Astrocyte of the cerebellum (primary cell): ENCODE measurements at places on chromosomes 3 and 15.

- DNase-seq: no peak
These were observed 60.9 kb downstream of the TLNRD1 start for GRCh38 chr15:81061490-81062253.

- DNase-seq: no peak
These were observed 42.0 kb upstream of the SCAANT1 start for GRCh38 chr3:63954182-63954581.

GRCh38 chr3:87979527-87979926 lies 79.3 kb downstream of the CGGBP1 start:
- no peak for DNase-seq

- DNase-seq: no peak
These were observed 108.9 kb upstream of the ETV5 start for GRCh38 chr3:186217820-186218164.

GRCh38 chr3:51937611-51938450 lies 3.9 kb downstream of the RRP9 start:
- no peak for DNase-seq

DNA sequence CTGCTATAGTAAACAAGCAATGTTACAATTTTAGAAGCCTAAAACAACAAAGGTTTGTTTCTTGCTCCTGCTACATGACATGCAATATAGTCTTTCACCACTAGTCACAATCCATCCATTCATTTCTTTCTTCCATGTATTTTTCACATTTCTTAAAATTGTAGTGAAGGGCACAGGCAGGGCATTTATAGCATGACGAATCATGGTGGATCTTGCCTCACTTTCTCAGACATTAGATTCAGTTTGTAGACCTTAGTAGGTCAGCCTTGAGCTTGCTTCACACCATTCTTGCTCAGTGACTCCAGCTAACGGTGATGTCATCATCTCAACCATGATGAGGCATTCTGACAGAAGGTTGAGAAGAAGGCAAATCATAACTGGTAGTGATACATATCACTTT lies 546.8 kb downstream of the TBL1XR1 start:
- no peak for DNase-seq

DNA sequence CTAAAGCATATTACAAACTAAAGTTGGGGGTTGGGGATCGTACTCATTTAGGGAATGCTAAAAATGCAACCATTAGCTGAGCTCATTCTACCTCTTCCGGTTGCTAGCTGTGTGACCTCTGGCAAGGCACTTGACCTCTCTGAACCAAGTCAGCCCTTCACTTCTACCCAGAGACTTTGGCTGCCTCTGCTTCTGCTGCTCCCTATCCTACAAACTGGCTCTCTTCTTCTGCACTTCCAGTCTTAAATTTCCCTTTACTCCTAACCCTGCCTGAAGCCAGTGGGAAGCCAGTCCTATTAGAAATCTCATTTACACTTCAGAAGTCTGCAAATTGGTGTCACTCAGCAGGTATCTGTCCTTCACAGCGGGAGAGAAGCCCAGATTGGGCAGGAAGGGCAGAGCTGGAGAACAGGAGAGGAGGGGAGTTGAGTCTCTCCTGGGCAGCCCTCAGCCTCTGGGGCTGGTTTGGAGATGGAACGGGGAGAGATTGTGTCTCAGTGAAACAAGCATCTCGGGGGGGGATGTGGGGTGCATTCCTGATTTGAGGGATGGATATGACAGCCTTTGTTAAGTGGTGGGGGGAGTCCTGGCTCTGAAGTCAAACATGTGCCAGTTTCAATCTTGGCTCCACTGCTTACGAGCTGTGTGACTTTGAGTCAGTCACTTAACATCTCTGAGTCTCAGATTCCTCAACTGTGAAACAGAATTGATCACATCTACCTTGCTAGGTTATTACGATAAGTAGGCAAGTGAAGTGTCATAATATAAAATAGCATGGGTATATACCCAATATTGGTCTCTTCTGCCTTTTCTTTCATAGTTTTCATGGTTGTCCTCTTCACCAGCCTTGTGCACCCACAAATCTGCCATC lies 7.8 kb upstream of the AEN start:
- DNase-seq: no peak

GRCh38 chr15:51796847-51797401 lies 32.5 kb upstream of the TMOD3 start:
- no peak for DNase-seq

GRCh38 chr3:191424881-191425280 lies 36.1 kb upstream of the PYDC2 start:
- no peak for DNase-seq

GRCh38 chr15:81239190-81239589 lies 42.5 kb downstream of the IL16 start:
- no peak for DNase-seq

- no peak for DNase-seq
These were observed 65.5 kb upstream of the ROPN1 start for GRCh38 chr3:124057420-124057819.

DNA sequence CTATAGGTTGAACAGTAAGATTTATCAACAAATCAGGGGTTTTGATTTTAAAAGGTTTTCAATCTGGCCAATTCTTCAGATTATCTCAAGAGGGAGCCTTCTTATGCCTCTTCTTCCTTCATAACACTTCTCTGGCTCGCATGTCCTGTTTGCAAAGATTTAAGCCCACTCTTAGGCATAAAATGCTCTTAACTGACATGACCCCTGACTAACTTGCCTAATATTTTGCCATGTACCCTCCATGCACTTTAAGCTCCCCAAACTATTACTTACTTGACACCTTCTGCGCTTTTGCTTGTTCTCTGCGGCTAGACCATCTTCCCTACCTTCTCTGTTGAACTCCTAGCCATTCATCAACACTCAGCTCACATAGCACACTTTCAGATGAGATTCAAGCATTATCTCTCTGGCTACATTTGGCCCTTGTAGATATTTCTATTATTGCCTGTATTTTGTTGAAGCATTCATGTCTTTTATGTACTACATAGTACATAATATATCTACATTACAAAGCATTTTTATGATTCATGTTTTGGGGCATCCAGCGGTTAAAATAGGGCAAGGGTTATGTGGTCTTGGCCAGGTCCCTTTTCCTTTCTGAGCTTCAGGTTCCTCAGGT lies 1.0 kb upstream of the ARIH1 start:
- no peak for DNase-seq

DNA sequence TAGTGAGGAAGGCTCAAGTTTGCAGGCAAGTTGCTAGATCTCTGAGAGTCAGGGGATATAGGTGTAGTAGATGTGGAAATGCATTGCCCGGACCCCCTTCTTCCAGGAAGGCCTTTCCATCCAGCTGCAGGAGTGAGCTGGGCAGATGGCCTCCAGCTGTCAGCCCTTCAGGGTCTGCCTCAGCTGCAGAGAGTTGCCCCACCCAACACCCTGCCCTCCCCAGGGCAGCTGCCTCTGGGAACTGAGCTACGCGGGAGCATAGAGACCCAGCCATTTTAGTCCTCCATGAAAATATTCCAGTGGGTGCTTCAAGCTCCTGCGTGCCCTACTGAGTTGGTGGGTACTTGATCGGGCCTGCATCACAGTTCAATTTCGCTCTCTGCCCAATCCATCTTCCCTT lies 29.6 kb downstream of the SPG21 start:
- DNase-seq: no peak

DNA sequence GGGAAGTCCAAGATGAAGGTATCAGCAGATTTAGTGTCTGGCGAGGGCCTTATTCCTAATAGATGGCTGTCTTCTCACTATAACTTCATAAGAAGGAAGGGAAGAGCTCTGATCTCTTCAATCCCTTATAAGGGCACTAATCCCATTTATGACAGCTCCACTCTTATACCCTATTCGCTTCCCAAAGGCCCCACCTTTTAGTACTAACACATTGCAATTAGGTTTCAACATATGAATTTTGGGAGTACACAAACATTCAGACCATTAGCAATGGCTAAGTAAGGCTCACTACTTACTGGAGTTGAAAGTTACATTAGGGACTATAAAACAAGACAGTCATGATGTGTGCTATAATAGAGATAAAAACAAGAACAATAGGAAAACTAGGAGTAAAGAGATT lies 118.9 kb downstream of the NECTIN3 start:
- DNase-seq: no peak

GRCh38 chr3:193119926-193120325 lies 121.1 kb upstream of the PLAAT1 start:
- no peak for DNase-seq

GRCh38 chr3:100634493-100635272 lies 25.3 kb downstream of the ADGRG7 start:
- no peak for DNase-seq

DNA sequence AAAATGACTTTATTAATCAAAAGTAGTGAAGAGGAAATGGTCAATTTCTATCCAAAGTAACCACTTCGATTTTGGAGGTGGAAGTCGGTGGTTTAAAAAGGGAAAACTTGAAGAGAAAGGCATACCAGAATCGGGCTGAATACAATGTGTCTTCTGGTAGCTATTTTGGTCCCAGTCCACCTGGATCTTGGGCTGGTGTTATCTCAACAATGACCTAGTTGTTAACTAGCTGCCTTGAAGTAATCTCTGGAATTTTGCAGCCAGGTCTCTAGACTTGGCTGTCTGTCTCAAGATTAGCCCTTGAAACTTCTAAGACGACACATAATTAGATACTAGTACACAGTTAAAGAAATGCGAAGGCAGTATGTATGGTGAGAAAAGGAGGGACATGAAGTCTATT lies 409.8 kb downstream of the GRM7 start:
- no peak for DNase-seq

DNA sequence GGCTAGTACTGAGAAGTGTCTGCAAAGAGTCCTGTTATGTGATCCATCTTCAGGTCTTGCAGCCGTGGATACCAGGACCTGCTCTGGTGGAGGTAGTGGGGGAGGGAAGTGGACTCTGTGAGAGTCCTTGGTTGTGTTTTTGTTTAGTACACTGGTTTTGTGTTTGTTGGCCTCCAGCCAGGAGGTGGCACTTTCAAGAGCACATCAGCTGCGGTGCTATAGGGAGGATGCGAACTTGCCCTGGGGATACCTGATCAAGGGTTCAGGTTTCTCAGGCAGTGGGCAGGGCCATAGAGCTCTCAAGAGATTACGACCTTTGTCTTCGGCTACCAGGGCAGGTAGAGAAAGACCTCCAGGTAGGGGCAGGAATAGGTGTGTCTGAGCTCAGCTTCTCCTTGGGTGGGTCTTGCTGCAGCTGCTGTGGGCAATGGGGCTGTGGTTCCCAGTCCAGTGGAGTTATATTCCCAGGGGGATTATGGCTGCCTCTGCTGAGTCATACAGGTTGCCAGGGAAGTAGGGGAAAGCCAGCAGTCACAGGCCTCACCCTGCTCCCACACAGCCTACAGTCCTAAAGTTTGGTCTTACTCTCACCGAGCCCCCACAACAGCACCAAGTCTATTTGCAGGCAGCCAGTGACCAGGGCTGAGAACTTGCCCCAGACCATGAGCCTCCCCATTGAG lies 132.8 kb upstream of the NPHP3 start:
- no peak for DNase-seq

GRCh38 chr3:16960125-16960524 lies 75.4 kb downstream of the PLCL2 start:
- DNase-seq: no peak

DNA sequence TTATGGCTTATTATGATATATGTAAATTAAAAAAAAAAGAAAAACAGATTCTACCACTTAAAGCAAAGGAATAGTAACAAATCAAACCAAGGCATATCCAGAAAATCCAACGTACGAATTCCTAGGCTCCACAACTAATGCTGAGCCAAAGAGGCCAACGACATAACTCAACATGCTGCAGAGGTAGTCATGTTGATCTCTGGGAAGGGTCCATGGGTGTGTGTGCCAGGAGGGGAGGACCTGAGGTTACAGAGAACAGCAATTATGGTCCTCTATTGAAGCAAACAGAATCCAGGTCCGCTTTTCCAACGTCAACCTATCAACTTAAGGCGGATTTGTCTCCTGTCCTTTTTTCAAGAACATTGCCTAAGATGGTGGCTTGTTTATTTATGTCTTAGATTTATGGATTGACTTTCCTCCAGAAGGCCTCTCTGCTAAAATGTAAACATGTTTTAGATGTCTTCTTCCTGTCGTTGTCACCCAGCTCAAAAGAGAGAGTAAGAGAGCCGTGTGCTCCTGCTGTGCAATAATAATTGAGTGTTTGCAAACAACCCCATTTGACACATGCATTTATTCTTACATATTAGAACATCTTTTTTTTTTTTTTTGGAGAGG lies 20.4 kb downstream of the NANOGP8 start:
- DNase-seq: no peak

DNA sequence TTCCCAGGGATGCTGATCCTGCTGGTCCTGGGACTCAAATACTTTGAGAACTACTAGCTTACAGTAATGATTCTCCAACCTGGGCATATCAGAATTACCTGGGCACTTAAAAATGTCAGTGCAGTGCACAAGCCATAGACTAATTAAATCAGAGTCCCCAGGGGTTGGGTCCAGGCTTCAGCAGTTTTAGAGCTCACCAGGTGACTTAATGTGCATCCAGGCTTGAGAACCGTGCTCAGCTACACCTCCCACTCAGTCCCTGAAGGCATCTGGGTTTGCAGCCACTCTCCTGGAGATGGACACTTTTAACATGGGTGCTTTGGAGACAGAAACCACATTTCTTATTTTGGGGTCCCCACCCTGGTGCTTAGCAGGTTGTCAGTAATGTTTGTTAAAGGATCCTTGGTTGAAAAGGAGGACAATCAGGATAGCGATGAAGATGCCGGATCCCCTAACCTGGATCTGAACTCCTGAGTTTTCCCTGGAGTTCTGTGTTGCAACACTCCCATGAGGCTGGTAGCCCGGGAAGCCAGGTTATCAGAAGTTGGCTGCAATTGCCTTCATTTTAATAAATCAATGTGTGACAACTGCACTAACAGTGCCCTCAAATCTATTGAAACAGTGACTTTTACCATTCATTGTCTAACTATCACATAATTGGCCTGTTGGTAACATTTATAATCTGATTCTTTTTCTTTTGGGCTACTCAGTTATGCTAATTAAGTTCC lies 48.1 kb downstream of the BFSP2 start:
- DNase-seq: no peak

DNA sequence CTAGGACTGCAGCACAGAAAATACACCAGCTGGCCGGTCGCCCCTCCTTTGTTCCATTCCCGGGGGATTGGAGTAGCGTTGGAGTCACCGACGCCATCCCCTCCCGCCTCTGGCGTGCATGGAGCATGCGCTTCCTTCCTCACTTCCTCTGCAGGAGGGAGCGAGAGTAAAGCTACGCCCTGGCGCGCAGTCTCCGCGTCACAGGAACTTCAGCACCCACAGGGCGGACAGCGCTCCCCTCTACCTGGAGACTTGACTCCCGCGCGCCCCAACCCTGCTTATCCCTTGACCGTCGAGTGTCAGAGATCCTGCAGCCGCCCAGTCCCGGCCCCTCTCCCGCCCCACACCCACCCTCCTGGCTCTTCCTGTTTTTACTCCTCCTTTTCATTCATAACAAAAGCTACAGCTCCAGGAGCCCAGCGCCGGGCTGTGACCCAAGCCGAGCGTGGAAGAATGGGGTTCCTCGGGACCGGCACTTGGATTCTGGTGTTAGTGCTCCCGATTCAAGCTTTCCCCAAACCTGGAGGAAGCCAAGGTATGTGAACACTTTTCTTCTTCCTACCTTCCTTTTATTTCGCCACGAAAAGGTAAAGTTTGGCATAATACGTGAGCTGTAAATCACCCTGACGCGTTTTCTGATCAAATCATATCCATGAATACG lies at the start of gene SCG3:
TSS of gene SCG3 (plus strand) at position 201 of the 661 bp plus-strand sequence. CDS start at position 454, 253 bp downstream.
- DNase-seq: peak; percentile 39
